ENCODE measurements at places on chromosomes 4 and X.

DNA sequence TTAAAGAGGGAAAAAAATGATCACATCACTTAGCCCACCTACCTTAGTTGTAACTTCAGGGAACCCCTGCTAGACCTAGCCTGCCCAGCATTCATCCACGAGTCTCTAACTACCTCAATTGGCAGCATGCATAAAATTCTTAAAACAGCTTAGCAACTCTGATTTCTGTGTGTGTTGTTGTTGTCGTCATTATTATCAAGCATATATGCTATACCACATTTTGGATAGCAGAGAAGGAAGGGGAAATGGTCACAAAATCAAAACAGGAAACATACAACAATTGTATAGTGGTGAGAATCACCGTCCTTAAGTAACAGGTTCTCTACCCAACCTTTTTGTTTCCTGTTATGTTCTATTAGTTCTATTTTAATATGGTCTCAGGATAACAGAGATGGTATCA lies 2.7 kb upstream of the ACOT9 start:
- DNase-seq: no peak

DNA sequence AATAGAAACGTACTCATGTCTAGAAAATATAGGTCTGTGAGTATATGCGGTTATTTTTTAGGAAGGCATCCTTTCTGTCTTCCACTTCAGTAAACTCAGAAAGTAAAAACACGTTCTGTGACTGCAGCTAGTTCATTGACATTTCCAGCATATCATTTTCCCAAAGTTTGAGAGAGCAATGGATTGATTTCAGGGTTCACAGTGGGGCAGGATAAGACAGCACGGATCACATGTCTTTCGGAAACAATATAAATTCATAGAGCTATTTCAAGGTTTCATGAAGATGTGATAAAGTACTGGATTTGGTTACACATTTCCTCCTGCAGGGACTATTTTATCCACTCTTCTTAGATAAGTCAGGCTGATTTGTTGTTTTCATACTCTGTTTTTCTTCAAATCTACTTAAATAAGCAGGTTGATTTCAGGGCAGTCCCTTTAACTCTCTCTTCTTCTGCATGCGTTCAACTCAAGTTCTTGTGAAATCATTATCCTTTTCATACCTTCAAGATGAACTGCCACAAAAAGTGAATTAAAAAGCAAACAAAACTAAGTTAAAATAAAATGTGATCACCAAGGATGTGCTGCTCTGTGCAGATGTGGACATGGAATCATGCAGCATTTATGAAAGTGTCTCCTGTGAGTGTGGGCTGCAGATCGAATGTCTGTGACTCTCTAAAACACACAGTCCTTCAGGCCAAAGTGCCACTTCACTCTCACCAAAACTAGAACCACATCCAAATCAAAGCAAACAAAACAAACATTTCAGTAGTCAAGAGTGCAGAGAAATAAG lies 187.7 kb downstream of the UNC5C start:
- DNase-seq: no peak

DNA sequence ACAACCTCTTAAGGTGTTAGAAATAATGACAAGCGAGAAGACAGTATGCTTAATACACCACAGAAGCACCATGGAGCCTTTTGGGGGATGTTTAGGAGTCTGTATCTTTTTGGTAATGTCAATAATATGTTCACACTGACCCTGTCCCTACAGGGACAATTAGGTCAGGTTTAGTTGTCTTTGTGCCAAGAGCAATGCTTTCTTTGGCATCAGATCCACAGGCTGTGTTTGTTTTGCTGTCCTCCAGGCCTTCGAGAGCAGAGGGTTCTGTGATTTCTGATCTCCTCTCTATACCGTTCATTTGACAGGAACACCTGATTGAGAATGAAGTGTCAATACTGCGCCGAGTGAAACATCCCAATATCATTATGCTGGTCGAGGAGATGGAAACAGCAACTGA lies 153.8 kb downstream of the DCLK2 start:
- no peak for DNase-seq

DNA sequence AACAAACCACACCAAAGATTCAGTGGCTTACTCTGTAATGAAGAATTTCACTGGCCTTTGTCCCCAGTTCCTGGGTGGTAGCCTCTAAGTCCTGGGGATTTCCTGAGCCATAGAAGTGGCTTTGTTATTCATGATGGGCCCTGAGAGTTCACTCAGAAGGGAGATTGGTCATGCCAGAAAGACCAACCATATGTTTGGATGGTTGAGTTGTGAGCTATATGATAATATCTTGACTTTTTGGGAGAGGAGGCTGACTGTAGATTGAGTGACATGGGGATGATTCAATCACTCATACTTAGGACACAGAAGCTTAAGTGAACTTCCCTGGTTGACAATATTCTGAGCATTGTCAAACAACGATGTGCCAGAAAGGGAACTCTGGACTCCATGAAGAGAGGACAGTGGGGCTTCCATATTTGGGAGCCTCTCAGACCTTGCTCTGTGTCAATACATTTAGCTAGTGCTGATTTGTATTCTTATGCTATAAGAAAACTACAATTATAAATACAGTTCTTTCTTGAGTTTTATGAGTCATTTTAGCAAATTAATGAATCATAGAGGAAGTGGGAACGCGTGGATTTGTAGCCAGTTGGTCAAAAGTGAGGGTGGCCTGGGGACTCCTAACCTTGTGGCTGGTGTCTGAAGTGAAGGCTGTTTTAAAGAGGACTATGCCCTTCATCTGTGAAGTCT lies 392.0 kb downstream of the GBA3 start:
- DNase-seq: no peak

DNA sequence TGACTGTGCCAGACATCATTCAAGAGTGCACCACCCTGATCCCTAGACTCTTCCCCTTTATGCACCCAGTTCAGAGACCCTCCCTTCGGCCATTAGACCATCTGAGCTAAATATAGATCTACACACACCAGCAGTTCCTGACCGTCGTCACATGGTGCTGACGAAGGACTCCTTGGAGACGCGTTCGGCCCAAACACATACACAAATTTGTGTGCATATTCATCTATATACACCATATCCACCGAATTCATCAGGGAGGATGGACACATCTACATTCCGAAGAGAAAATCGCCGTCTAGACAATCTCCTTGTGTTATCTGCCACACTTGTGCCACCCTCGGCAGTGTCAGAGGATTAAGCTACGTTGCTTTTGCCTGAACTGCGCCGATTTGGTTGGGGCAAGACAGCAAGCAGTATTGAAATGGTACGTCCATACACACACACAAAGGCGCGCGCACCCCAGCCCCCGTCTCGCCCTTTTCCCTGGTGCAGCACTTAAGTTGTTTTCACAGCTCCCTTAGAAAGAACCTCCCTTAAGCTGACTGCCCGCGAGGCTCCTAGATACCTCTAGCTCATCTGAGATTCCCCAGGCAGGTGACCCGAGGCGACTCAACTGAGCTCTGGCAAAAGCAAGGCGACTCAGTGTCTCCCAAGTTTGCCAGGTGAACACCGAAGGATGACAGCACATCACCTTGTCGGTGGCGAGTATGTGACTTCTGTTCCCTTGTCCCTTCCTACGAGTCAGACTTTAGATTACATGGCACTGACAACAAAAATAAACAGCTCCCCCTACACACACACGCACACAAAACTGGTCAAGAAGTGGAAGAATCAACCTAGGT lies 1.0 kb downstream of the RASGEF1B start:
- no peak for DNase-seq

DNA sequence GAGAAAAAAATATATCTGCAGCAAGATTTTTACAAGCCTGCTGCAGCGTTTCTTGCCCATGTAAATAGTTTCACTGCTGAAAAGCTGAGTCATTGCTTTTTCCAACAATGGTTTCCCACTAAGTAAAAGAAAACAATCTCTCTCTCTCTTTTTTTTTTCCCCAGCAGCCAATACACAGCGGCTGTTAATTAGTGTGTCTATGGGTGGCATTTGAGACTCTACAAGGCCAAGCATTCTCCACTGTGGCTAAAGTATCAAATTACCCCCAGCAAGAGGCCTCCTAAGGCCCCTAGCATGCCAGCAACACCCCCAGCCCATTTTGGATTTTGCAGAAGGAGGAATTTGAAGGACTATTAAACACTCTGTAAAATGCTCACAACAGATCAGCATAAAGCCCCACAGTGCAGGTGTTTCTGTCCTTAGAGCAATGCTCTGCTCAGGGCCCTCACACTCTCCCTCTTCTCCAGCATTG lies 837.4 kb downstream of the TRIML1 start:
- DNase-seq: no peak

DNA sequence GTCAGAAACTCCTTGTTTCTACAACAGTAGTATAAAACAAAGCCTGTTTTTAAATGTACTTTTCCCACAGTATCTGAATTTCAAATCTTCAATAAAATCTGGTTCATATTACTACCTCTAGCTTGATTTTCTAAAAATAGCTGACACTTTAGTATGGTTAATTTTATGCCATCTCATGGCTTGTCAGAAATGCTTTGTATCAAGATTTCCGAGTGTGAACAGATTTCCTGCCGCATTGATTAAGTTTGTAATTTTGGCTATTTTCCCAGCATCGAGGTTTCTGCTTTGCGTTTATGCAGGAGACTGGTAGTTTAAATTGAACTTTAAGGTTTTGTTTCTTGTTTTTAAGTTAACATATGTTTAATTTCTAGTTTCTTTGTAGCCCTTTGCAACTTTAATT lies 44.2 kb downstream of the CLCN3 start:
- DNase-seq: no peak

GRCh38 chr4:101256222-101256621 lies 91.1 kb downstream of the PPP3CA start:
- DNase-seq: no peak

DNA sequence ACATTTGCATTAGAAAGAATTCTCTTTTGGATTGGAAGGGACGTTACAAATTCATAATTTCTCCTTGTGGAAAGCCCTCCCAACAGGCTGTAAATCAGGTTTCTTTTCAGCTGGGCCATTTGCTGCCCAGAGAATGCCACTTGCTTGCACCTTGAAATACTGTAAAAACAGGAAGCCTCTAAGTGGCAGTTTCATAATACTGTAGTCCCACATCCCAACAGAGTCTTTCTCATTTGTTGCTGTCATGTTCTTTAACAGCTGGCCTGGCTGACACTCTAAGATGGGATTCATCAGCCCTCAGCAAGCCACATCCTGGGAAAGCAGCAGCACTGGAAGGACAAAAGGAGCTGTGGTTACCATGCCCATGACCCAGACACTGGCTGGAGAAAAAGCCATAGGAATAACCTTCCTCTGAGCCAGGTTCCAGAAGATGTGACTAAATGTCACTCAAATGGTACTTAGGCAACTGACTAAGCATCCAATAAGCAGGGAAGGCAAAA lies 221.9 kb upstream of the MBNL3 start:
- no peak for DNase-seq

- DNase-seq: no peak
These were observed 298.1 kb upstream of the TRAM1L1 start for GRCh38 chr4:117383468-117383867.

DNA sequence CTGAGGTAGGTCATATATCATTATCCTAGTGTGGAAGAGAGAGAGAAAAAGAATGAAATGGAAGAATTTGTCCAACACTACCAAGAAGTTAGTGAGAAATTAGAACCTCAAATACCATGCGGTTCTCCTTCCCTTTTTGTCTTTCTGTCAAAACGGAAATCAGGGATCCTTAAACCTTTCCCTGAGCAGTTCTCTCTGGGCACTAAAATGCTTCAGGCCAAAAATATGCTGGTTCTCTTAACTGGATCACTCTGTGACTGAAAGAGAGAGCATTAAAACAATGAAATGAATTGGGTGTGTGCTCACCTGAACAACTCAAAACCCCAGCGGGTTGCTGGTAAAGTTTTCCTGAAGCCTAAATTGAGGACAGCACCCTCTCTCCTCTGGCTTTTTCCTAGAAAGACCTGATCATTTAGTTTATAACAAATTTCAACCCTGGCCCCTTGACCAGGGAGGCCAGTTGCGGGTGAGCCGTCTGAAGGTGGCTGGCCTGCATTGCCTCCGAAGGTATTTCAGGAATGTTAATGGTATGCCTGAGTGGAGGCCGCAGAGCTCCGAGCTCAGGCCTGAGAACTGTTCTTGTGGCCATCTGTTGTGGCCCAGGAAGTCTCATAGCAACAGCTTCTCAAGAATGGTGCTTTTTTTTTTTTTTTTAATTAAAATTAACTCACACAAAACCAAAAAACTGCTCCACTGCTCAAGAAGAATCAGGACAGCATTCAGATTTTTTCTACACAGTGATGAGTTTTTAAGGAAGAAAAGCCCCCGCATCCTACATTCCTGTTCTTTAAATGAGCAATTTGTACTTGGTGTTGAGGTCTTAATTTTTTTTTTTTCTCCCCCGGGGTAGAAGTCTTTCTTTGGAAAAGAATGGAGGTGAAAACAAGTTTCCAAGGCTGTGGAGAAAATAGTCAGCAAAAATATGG lies 155.1 kb downstream of the SHROOM3 start:
- DNase-seq: no peak

DNA sequence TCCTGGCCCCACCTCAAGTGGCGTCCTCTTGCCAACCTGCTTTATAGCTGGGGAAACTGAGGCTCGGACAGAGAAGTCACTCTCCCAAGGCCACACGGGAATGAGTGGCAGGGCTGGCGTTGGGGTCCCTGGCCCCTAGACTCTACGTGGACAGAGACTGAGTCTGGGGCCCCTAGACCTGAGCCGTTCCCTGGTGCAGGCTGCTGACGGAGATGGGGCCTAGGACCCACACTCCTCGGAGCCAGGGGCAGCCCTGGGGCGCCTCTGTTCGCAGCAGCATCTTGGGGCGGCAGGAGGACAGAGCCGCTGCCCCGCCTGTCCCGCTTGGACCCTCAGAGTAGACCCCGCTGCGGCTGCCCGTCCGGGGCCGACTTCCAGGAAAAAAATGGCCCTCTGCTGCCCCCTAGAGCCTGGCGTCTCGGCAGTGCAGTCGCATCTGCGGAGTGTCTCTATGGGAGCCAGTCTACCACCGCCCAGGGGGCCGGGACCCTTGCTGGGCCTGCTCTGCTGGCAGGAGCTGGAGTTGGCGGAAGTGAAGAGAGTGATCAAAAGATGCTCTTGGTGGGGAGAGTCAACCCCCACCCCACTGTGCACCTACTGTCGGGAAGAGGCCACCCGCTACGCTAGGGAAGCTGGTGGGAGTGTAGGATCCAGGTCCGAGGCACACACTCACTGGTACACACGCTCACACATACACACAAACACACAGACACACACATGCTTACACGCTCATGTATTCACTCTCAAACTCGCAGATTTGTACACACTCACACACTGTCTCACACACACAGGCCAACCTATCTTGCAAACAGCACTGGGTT lies 220.1 kb downstream of the AFAP1 start:
- DNase-seq: peak; percentile 16

GRCh38 chr4:3706111-3706511 lies 60.1 kb upstream of the ADRA2C start:
- DNase-seq: no peak

GRCh38 chr4:141348573-141348972 lies 127.9 kb downstream of the ZNF330 start:
- no peak for DNase-seq

DNA sequence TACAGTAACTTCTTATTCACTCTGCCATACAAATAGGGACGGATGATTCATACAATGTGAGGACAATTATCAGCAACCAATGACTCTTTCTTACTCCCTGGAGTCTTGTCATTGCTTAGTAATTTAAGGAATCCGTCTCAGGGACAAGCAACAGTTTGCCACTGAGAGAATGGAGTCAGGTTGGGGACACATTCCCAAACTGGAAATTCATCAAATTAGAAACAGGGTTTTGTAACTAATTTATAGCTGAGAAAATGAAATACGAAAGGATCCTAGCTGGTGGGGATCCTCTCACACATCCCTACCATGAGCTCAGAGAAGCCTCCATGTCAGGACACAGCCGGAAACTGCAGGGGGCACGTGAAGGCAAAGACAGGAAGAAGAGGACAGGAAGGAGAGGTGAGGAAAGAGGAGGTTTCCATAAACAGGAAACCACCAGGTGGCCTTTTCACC lies 50.4 kb upstream of the KDR start:
- no peak for DNase-seq

GRCh38 chr4:180057891-180058671 lies 2185.1 kb upstream of the TENM3 start:
- DNase-seq: no peak

Data from stimulated activated CD8-positive, alpha-beta memory T cell treated with anti-CD3 and anti-CD28 coated beads, Interleukin-2, amount 100 ng/mL, for 1 hour (primary cell).